Aorta (tissue), 5 donors: ENCODE measurements at places on chromosomes 2 and 18. TPM values are rescaled to one million over a fixed set of nuclear protein-coding genes. Genes with fewer than 3 reads are reported as not detected.

The C2orf72 gene
- not detected for total RNA-seq

The SERPINB4 gene
- not detected for total RNA-seq

The ITSN2 gene
- 61.1 TPM for total RNA-seq

The CCDC178 gene
- total RNA-seq: 1.9 TPM

The GATA6 gene
- total RNA-seq: 41.5 TPM

DNA sequence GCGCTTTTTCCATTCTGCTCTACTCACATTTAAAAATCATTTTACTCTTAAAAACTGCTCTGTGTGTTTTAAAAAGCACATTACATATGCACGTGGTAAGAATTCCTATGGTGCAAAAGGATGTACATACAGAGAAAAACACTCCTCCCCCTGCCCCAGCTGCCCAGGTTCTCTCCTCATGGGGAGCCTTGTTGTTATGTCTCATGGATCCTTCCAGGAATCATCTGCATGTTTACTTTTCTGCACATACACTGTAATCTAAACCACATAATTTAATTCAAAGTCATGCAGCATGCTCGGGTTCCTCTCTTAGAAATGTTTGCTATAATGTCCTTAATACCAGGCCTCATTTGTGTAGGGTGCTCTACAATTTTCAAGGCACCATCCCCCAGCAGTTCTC is 243.3 kb downstream of the LOXHD1 start:
- DNase-seq: no peak

DNA sequence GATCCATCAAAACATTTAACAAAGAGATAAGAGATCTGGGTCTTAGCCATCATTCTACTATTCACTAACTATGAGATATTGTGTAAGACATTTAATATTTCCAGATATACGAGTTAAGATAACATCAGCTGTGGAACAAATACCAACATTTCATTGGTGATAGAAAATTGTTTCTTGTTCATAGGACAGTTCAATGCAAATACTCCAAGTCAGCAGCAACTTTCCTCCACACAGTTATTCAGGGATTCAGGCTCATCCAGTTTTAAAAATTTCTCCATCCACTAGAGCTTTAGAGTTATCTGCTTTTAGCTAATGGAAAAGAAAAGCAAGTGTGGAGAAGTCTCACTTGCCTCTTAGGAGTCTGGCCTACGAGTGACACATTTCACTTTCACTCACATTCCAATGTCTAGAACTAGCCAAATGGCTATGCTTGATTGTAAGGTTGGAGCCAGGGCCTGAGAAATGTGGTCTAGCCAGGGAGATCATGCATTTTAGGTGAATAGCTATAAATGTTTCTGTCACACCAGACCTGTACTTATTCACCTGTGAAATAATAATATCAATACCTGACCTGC is 119.3 kb upstream of the MAPRE2 start:
- no peak for DNase-seq

DNA sequence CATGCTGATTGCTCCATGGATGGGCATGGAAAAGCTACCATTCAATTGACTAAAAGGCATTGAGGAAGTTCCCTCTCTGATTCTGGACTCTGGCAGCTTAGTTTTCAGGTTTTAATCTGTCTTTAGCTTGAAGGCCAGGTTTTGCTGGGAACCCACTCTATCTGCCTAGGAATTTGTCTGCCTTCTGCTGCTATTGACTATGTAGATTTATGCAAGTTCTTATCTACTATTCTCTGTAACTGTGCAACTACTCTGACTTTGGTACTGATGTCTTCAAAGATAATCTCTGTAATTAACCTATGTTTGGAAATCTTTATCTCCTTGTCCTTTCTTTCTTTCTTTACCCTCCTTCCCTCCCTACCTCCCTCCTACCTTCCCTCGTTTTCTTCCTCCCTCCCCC is 178.8 kb downstream of the DSEL start:
- no peak for DNase-seq

DNA sequence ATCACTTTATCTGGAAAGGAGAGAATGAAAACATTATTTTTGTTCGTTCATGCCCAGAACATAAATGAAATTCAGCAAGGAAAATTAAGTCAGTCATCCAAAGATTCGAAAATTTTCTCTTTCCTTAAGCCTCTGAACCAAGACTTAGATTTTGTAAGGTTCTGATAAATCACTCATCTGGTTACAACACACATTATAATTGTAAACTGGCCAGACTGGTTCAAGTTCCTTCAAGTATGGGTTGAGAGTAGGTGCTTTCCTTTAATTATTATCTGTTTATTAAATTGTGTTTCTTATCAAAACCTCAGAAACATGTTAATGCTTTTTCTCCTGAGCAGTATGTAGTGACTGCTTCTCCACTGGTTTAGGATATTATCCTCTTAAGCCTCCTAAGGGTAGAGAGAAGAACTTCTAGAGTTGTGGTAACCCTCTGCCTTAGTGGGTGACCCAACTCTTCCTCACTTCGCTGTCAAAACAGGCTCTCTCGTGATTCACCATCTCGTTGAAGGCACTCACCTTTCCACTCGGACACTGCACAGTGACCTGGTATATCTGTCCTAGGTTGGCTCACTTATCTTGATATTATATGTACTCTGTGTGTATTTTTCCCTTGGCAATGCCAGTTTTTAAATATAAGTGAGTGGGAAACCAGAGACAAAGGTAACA is 325.9 kb downstream of the PAX3 start:
- DNase-seq: no peak

- no peak for DNase-seq
These were observed at the start of gene PXDN for GRCh38 chr2:1744446-1745170. TSS of gene PXDN (minus strand) at chr2:1744515. CDS start at chr2:1744455, 60 bp downstream.

DNA sequence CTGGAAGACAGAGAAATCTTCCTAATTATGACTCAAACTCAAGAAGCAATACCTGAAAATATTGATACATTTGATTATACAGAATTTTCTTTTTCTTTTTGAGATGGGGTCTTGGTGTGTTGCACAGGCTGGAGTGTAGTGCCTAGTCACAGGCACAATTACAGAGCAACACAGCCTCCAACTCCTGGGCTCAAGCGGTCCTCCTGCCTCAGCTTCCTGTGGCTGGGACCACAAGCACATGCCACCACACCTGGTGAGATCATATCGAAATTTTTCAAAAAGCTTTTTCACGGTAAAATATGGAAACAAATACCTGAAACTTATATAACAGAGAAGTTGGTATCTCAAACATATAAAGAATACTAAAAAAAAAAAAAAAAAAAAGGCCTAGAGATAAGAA is 27.9 kb downstream of the TGFBRAP1 start:
- DNase-seq: no peak

DNA sequence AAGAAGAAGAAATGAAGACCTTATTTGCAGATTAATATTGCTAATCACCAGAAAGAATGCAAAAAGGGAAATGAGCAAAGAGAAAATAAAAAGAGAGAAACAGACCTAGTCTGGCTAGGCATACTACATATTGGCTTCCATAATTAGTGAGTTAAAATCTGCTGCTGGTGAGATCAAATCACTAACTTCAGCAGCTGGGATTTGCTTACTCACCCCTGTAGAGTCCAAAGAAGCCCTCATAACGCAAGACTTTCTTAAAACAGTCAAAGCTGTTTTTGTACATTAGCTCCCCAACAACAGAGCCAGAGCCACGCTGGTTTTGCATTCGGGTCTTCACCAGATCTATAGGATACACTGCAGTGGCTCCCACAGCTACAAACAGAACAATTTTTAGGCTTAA is 80.9 kb downstream of the SLC25A12 start:
- DNase-seq: no peak

GRCh38 chr2:140593132-140593531 is 1537.7 kb downstream of the LRP1B start:
- DNase-seq: no peak

DNA sequence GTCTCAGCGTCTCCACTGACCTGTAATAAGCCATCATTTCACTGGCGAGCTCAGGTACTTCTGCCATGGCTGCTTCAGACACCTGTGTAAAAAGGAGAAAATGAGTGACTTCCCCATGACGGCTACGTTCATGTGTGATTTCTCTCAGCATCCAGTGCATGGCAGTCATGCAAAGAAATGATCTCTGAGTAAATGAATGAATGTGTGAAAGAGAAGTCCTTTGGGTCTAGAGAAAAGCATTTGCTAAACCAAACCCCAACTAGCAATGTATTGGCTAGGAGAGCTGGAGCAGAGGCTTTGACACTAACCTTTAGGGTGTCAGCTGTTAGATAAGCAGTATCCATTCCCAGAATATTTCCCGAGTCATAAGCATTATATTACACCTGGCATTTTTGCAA is 417 bp downstream of the IL1B start:
- no peak for DNase-seq

DNA sequence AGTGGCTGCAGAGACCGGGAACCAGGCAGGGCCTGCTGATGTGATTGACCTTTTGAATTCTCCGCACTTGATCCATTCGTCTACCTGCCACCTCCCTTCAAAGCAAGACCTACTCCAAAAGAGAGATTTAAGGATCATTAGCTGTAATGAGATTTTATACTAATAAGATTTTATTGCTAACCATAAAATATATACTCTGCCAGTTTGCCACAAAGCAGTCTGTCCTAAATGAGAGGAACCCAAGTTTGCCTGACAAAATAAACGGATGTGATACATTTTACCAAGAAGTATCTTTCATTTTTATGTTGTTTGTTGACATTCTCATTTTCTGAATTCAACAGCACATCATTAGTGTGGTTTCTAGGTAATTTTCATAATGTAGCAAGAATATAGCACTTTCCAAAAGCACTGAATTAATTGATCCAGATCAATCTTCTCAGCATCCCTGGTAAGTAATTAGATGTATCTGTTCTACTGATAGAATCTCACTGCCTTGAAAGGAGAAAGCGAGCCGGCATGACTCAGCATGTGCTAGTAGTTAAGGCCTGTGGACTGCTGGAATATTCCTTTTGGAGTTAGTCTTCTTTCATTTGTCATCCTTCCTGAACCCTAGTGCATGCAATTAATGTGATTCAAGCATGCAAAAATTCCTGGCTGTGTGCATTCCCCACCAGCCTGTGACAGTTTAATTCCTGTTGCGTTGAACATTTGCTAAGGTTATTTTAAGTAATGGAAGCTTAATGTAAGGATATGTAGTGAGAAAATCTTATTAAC is 128.5 kb downstream of the ARL6IP6 start:
- DNase-seq: no peak

DNA sequence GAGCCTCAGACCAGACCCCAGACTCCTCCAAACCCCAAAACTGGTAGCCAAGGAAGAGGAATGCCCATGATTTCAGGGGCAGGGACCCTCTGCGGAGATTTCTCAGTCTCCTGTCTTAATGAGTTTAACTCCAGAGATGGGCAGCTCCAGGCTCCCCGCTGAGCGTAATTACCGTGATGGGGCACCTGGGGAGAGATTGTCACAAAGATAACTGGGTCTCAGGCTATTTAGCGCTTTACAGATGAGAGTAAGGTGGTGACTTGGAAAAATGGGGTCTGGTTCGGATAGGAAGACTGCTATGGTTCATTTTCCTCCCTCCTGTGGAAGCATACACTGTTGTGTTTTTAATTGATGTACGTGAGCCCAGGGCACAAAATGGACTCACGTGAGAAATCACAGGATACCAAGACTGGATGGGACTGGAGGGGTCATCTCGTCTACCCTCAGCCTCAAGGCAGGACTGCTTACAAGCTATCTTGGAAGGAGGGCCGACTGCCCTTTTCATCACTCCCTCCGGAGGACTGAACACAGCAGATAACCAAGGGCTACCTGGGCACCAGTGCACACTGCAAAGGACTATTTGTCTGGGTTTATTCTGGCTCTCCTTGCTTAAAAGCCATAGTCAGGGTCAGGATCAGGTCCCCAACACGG is 427.8 kb downstream of the ZNF521 start:
- no peak for DNase-seq
